ENCODE measurements at places on chromosomes 3 and 15.
A peak's percentile ranks its signal among the peaks of the same experiment; 100 is the strongest.

DNA sequence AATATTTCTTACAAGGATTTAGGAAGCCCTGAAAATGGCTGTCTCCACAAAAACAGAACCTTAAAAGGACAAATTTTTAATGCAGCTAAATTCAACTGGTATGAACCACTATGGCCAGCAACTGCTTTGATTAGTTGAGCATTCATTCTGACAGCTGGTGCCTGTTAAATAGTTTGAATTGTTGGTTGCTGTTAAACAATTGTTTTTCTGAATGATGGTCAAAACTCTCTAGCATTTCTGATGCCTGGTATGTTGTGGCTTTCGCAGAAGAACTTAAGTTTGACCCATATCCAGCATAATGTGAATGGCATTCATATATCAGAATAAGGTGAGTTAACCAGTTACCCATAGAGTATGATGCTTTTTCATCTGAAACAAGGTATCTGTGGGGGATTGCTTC lies 138.4 kb downstream of the MEIS2 start:
- no peak for DNase-seq

DNA sequence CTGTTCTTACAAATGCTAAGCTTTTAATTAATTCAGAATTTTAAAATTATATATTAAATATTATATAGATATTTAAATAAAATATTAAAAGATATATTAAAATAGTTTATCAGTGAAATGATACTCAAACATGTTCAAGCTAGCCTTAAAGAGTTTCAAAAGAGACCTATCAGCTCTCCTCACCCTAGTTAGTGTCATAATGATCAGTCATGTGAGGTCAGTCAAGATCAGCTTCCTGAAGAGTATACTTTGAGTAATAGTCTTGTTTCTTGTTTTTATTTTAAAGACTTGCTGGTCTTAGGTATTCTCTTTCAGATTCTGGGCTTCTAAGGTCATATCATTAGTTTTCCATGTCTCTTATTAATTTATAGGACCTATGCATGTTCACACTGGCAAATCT lies 14.5 kb downstream of the EXOG start:
- DNase-seq: no peak

GRCh38 chr15:66705277-66706146 lies 3.5 kb downstream of the SMAD6 start:
- DNase-seq: no peak

DNA sequence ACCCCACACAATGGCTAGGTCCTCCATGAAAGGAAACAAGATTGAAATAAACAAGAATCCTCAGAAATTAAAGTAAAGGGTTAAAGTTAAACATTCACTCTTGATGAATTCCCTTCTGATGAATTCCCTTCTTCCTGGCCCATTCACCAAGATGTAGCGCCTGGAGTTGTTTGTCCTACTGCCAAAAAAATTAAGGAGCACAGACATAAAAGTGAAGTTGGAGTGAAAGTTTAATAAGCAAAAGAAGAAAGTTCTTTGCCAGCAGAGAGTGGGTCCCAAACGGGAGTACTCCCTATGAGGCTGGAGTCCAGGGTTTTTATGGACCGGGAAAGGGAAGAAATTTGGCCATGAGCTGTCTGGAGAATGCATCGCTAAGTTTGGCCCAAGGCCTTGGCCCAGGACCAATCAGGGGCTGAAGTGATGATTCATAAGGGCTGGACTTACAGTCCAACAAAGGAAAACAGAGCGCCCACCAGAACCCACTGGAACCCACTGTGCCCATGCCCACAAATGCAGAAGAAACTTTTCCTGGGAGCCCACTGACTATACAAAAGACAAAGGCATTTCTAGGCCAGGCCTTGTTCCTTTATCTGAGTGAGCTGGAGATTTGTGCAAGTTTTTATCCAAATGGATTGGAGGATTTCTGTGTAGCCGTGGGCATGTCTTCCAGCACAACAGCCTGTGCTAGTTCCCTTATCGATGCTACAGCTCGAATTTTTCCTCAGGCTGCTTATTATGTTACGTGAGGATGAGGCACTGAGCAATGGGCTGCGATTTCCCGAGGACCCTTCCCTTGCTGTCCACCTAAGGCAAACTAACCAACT lies 1561.6 kb downstream of the OTOL1 start:
- no peak for DNase-seq

GRCh38 chr15:43165801-43166325 lies 19.3 kb upstream of the CCNDBP1 start:
- no peak for DNase-seq

GRCh38 chr3:53114011-53114400 lies 16.2 kb downstream of the RFT1 start:
- DNase-seq: peak; percentile 46

Measured in NCI-H345 (cell line).